Cardiac muscle cell (in vitro differentiated cells and primary cell): ENCODE measurements at places on chromosomes 6 and 20. TPM values are rescaled to one million over a fixed set of nuclear protein-coding genes. Genes with fewer than 3 reads are reported as not detected.

The MUCL3 gene
- total RNA-seq, result not detected in 2 replicates

The GJA10 gene
- not detected in 2 replicates for total RNA-seq

The ANGPT4 gene
- total RNA-seq, result 0.21 and 0.80 TPM in 2 replicates

DNA sequence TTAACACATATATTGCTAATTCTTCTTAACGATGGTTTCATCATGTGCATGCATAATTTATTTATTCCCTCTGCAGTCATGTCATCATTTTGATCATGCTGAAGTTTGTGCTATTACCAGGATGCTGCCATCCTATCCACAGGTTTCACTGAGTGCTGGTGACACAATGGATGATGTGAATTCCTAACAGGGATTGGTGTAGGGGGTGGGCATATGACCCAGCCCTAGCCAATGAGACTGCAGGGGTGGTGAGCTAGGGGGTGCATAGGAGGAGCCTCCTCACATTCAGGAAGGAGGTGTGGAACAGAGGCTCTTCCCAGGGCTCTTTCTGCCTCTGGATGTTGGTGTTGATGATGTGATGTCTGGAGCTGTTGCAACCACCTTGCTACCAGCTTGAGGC is 7.5 kb downstream of the CST5 start:
- DNase-seq, result no peak

GRCh38 chr6:112503091-112503596 is 156.0 kb downstream of the RFPL4B start:
- no peak for DNase-seq

GRCh38 chr20:45441746-45442145 is 25.8 kb downstream of the PIGT start:
- no peak for DNase-seq
